Vagina (tissue), 2 donors: ENCODE measurements at places on chromosomes 13 and 19.
A peak's percentile ranks its signal among the peaks of the same experiment; 100 is the strongest.

DNA sequence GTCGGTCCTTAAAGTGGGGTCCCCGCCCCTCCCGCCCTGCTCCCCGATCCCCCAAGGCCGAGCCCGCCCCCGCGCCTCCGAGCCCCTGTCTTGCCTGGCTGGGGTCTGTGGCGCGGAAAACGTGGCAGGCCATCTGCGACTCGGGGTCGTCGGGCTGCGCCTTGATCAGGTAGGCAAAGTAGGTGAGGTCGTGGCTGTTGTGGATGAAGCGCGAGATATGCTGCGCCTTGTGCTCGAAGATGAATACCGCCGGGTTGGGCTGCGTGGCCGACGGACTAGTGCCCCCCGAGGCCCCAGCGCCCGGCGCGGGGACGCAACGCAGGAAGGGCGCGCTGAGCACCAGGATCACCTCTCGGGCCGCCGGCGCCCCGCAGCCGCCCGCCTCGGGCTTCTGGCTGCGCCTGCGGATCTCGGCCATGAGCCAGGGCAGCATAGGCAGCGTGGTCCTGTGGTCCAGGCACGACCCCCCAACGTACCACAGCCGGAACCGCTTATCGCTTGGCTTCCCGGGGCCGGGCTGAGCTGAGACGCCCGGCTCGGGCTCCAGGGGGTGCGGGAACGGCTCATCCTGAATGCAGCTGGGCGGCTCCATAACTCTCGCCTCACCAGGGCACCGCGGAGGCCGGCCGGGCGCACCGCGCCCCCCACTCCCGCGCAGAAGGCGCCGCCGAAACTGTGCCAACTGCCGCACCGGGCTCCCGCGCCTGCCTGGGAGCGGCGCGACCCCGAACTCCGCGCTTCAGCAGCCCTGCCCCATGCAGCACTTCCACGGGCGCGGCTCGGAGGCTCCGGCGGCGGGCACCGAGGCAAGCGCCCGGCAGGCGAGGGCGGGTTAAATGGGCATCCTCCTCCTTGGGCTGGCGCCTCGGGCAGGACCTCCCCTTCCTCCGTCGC is 546 bp downstream of the TBC1D4 start:
- H3K36me3 ChIP-seq: no peaks in the 10 kb centered on the region
- H3K27ac ChIP-seq: peak overlapping the region; percentile 72
- DNase-seq: no peak
- H3K4me1 ChIP-seq: peaks cover 23% of the 10 kb centered on the region
- no peaks in the 10 kb centered on the region for H3K27me3 ChIP-seq

DNA sequence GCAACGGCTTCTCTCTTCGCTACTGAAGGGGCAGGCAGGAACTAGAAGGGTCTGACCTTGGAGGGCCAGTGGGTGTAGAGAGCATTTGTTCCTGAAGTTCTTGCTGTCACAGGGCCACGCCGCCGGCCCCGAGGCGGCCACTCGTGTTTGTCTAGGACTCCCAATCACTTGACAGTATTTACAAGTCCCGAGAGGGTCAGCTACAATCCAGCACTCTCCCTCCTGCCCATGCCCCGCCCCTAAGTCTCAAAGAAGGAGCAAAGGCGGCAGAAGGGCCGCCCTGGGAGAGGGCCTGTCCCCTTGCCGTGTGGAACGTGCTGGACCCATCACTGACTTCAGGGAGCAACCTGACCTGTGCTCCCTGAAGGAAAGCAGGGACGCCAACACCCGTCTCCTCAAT is 118.5 kb downstream of the STK24 start:
- no peak overlapping the region for H3K4me3 ChIP-seq
- H3K27ac ChIP-seq: peak overlapping the region; percentile 6
- H3K36me3 ChIP-seq: peaks cover 44% of the 10 kb centered on the region
- no peaks in the 10 kb centered on the region for H3K27me3 ChIP-seq

GRCh38 chr13:37143911-37144310 is 38.4 kb upstream of the CSNK1A1L start:
- H3K4me1 ChIP-seq: no peaks in the 10 kb centered on the region
- no peaks in the 10 kb centered on the region for H3K27me3 ChIP-seq
- H3K4me3 ChIP-seq: no peak overlapping the region
- no peak for DNase-seq

DNA sequence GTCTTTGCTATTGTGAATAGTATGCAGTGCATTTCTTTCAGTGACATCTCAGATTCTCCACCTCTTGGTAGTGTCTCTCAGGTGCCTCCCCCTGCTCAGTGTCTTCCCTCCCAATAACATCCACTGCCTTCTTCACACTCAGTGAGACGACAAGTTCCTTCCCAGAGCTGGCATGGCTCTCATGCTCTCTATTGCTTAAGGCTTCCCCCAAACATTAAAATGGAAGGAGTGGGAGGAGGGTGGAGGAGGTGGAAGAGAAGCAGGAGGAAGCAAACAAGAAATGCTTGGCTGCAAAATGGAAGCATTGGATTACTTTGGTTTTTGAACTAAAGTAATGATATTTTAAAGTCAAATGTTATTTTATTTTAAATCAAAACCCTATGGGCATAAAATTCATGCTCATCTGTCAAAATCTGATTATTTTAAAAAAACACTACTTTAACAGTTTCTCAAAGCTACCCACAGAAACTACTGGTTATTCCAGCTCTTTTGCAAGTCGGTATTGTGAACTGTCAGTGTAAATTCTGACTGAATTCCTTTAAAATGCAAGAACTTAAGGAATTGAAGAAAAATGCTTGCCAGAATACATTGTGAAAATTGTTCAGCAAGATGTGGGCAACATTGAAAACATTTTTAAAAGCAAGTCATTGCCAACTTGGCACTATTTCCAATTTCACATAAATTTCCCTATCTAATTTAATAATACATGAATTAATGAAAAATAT is 727.6 kb upstream of the ARGLU1 start:
- H3K27ac ChIP-seq: no peak overlapping the region
- H3K4me1 ChIP-seq: no peaks in the 10 kb centered on the region
- no peaks in the 10 kb centered on the region for H3K36me3 ChIP-seq
- H3K27me3 ChIP-seq: no peaks in the 10 kb centered on the region
- no peak overlapping the region for H3K4me3 ChIP-seq
